Left ventricle myocardium inferior (tissue), 1 donor: ENCODE measurements at places on chromosomes 12 and 14. TPM values are rescaled to one million over a fixed set of nuclear protein-coding genes. Genes with fewer than 3 reads are reported as not detected.

- DNase-seq = no peak
- no peak overlapping the region for H3K4me3 ChIP-seq
- H3K27ac ChIP-seq = no peak overlapping the region
- H3K4me1 ChIP-seq = peaks cover 84% of the 10 kb centered on the region
Observed at GRCh38 chr14:54660604-54661111, 93.7 kb downstream of the SAMD4A start.

CISTR gene
- total RNA-seq = 2.1 TPM

GRCh38 chr14:71214241-71214640 lies 307.0 kb downstream of the PCNX1 start:
- DNase-seq = no peak
- H3K36me3 ChIP-seq = no peaks in the 10 kb centered on the region
- no peaks in the 10 kb centered on the region for H3K4me1 ChIP-seq
- no peaks in the 10 kb centered on the region for H3K27me3 ChIP-seq
- no peak overlapping the region for H3K27ac ChIP-seq

DNA sequence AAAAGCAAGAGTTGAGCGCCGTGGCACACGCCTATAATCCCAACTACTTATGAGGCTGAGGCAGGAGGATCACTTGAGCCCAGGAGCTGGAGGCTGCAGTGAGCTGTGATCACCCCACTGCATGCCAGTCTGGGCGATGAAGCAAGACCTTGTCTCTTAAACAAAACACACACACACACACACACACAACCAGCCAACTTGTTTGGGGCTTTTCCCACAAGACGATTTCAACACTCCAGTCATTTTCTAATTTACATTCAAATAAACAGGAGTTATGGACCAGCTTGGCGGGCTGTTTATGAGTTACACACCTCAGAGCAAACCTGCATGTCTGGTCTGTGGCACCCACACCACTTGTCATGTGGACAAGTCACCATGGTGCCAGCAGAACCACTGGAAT lies 6.7 kb downstream of the GLTP start:
- H3K36me3 ChIP-seq = peaks cover 5% of the 10 kb centered on the region
- peaks cover 27% of the 10 kb centered on the region for H3K4me1 ChIP-seq
- DNase-seq = no peak
- no peaks in the 10 kb centered on the region for H3K27me3 ChIP-seq
- H3K27ac ChIP-seq = no peak overlapping the region

GRCh38 chr12:106750524-106750923 lies 24.0 kb upstream of the RIC8B start:
- no peak overlapping the region for H3K4me3 ChIP-seq
- no peak for DNase-seq
- no peak overlapping the region for H3K27ac ChIP-seq
- no peaks in the 10 kb centered on the region for H3K36me3 ChIP-seq

- no peak for DNase-seq
- peaks cover 3% of the 10 kb centered on the region for H3K36me3 ChIP-seq
- no peak overlapping the region for H3K4me3 ChIP-seq
- no peaks in the 10 kb centered on the region for H3K27me3 ChIP-seq
Observed at GRCh38 chr14:64640839-64641238, 63.4 kb upstream of the PLEKHG3 start.

DNA sequence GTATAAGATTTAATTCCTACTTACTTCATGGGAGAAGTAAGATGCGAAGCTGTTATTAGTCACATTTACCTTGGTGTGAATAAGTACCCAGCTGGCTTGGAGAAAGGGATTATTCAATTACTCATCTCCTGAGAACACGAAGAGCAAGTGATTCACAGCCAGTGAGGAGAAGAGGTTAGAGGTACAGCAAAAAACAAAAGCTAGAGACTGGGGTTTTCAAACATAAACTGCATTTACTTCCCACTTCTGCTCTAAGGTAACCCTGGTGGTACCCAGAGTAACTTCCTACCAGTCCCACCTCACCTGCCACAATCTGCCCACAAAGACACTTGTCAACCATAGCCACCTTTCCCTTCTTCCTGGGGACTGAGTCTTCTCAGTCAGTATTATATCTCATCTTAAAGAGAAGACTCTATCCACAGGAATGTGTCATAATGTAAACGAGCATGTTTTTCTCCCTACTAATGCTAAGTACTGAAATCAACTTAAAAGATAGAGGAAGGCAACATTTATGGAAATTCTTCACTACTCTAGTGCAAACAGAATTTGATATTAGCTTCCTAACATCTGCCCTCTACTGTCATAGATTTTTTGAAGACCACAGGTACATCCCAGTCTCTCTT lies 6.0 kb upstream of the IL22 start:
- H3K4me3 ChIP-seq = no peak overlapping the region
- H3K27me3 ChIP-seq = peaks cover 5% of the 10 kb centered on the region
- no peak for DNase-seq
- H3K4me1 ChIP-seq = no peaks in the 10 kb centered on the region
- H3K27ac ChIP-seq = no peak overlapping the region
- no peaks in the 10 kb centered on the region for H3K36me3 ChIP-seq

- H3K4me1 ChIP-seq = peaks cover 87% of the 10 kb centered on the region
- no peak overlapping the region for H3K27ac ChIP-seq
- no peak for DNase-seq
- peaks cover 11% of the 10 kb centered on the region for H3K36me3 ChIP-seq
Observed at GRCh38 chr12:106981788-106982187, 5.2 kb downstream of the MTERF2 start.

DNA sequence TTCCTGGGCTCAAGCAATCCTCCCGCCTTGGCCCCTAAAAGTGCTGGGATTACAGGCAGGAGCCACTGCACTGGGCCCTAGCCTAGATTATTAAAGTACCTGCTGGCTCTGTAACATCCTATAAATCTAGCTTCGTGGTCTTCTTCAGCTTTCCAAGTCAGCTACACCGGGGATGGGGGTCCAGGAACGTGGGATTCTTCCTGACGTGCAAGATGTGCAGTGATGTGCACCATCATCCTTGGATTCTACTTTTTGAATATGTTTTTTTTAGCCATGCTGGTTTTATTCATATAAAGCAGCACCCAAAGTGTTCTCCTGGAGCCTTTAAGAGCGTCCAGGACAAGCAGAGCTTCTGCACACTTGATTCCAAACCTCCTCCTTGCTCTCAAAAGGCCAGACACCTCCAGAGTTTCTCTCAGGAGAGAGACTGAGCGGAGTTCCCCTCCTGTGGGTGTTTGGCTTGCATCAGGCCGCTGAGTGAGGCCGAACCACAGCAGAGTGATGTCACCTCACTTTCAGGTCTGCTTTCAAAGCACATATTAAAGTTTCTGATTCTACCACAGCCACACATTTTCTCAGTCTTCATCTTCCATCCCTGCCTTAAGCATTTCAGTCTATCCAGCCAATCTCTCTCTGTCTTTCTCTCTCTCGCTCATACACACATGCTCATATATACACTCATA lies 33.4 kb downstream of the VCPKMT start:
- no peak overlapping the region for H3K27ac ChIP-seq
- DNase-seq = no peak
- H3K27me3 ChIP-seq = no peaks in the 10 kb centered on the region
- H3K4me1 ChIP-seq = no peaks in the 10 kb centered on the region

- no peaks in the 10 kb centered on the region for H3K36me3 ChIP-seq
- H3K4me1 ChIP-seq = peaks cover 20% of the 10 kb centered on the region
- no peaks in the 10 kb centered on the region for H3K27me3 ChIP-seq
- no peak overlapping the region for H3K4me3 ChIP-seq
- DNase-seq = no peak
Observed at GRCh38 chr12:27436029-27436428, 10.5 kb upstream of the SMCO2 start.

DNA sequence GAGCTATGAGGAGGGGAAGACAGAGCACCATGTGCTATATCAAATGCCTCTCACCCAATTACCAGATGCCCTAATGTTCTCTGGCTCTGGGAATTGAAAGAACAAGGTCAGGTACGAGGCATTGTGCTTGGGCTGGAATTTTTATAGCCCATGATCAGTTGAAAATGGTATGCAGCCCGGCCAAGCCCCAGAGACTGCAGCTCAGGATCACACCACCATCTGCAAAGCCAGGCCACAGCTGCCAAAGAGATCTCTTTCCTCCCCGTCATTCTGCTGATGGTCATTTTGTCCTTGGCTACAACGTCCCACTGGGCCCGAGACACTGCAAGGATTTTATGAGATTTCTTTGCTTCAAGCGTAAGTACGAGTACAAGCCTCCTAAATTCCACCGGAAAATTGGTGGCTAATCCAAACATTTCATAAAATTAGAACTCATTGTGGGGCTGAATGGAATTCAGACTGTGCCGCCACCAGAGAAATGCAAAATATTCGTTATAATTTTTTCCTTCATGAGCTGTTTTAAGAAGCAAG lies 15.1 kb downstream of the NUAK1 start:
- peak overlapping the region; percentile 56 for H3K4me3 ChIP-seq
- peaks cover 100% of the 10 kb centered on the region for H3K4me1 ChIP-seq
- peak; percentile 67 for DNase-seq
